ENCODE measurements at places on chromosomes 16 and 17.

DNA sequence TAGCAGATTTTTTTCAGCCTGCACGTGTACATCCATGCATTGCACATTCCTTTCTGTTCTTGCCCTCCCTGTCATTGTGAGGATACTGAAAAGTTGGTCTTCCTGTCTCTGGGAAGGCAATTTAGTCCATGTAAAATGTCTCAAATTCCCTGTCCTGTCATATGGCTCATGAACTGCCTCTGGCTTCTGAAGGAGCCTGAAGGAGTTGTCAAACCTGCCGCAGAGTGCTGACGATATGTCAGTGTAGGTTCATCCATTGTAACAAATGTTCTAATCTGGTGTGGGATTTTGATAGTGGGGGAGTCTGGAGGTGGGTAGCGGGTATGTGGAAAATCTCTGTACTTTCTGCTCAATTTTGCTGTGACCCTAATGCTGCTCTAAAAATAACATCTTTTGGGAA is 59.6 kb downstream of the YPEL2 start:
- H3K4me1 ChIP-seq, result peaks cover 8% of the 10 kb centered on the region
- no peak overlapping the region for H3K27ac ChIP-seq
- H3K27me3 ChIP-seq, result no peaks in the 10 kb centered on the region
- H3K36me3 ChIP-seq, result peaks cover 44% of the 10 kb centered on the region
- no peak for DNase-seq
- no peak overlapping the region for H3K4me3 ChIP-seq

DNA sequence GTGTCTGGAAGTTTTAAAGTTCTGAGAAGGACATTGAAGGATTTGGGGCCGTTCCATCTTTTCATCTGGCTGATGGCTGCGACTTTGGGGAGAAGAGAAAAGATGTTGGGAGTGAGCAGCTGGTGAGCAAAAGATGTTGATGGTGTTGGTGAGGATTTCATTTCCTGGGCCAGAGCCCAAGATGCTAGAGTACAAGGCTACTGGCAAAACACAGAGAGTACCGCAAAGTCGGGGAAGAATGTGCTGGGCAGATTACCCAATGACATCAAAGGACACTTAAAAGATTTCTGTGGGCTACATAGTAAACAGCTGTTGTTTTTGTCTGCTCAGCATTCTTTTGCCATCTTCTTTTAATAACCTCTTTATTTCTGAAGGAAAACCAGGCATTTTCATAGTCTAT is 49.4 kb upstream of the GAS7 start:
- DNase-seq, result no peak
- H3K4me1 ChIP-seq, result no peaks in the 10 kb centered on the region
- H3K36me3 ChIP-seq, result no peaks in the 10 kb centered on the region
- no peaks in the 10 kb centered on the region for H3K27me3 ChIP-seq
- H3K4me3 ChIP-seq, result no peak overlapping the region

DNA sequence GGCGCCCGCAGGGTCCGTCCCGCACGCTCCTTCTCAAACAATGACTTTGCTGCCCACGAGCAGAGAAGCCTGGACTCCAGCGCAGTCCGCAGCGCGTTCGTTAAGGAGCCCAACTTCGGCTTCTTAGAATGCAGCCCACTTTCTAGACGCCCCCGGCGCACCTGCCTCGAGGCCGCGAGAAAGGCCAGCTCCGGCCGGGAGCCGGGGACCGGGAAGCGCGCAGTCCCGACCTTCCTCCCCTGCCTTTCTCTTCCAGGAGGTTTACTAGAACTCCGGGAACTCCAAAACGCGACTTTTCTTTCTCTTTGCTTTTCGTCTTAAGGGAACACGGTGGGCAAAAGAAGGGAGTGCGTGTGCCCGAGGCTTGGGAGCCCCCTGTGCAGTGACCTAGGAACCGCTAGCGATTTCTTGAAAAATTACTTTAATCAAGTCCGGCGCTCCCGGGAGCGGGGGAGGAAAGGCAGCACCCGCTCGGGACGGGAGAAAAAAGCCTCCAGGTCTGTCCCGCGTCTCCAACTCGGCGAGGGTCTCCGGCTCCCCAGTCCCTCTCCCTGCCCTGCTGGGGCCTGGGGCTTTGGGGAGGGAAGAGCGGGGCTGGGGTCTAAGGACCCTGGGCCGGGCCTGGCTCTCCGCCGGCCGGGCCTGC is 2.6 kb downstream of the HNF1B start:
- peak; percentile 50 for DNase-seq
- H3K27ac ChIP-seq, result peak overlapping the region; percentile 99
- H3K4me3 ChIP-seq, result peak overlapping the region; percentile 88
- peaks cover 94% of the 10 kb centered on the region for H3K27me3 ChIP-seq
- H3K4me1 ChIP-seq, result peaks cover 5% of the 10 kb centered on the region

GRCh38 chr17:524406-524950 is 171.9 kb upstream of the RPH3AL start:
- no peak overlapping the region for H3K27ac ChIP-seq
- DNase-seq, result no peak
- H3K4me3 ChIP-seq, result no peak overlapping the region
- H3K4me1 ChIP-seq, result peaks cover 11% of the 10 kb centered on the region
- H3K27me3 ChIP-seq, result no peaks in the 10 kb centered on the region

GRCh38 chr16:30095166-30096078 is 591 bp downstream of the YPEL3 start:
- H3K36me3 ChIP-seq, result peaks cover 13% of the 10 kb centered on the region
- peak overlapping the region; percentile 70 for H3K4me3 ChIP-seq
- H3K4me1 ChIP-seq, result peaks cover 32% of the 10 kb centered on the region
- H3K27me3 ChIP-seq, result no peaks in the 10 kb centered on the region
- DNase-seq, result no peak

DNA sequence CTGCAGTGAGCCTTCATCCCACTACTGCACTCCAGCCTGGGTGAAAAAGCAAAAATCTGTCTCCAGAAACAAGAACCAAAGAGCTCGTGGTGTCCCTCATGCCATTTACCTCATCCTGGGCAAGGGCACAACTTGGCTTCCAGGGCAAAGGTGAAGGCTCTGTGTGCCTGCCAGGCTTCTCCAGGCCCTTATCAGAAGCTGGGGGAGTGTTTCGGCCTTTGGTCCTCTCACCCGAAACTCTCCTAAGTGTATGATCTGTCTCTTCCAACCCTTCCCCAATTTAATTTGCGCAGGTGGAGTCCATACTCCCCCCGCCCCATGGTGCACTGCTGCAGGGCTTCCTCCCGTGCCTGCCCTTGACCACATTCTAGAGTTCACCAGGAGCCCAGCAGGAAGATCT is 1.1 kb downstream of the CES2 start:
- H3K36me3 ChIP-seq, result peaks cover 47% of the 10 kb centered on the region
- no peaks in the 10 kb centered on the region for H3K27me3 ChIP-seq
- no peak overlapping the region for H3K4me3 ChIP-seq
- peaks cover 25% of the 10 kb centered on the region for H3K4me1 ChIP-seq
- no peak for DNase-seq

- H3K27me3 ChIP-seq, result no peaks in the 10 kb centered on the region
- no peaks in the 10 kb centered on the region for H3K4me1 ChIP-seq
- no peak overlapping the region for H3K4me3 ChIP-seq
- H3K36me3 ChIP-seq, result peaks cover 19% of the 10 kb centered on the region
- H3K27ac ChIP-seq, result no peak overlapping the region
- DNase-seq, result no peak
Observed at GRCh38 chr17:63764716-63765115, 8.7 kb downstream of the CCDC47 start.

GRCh38 chr17:50467855-50468303 is 801 bp downstream of the CHAD start:
- peaks cover 3% of the 10 kb centered on the region for H3K36me3 ChIP-seq
- H3K27ac ChIP-seq, result no peak overlapping the region
- peaks cover 19% of the 10 kb centered on the region for H3K27me3 ChIP-seq
- no peak overlapping the region for H3K4me3 ChIP-seq

DNA sequence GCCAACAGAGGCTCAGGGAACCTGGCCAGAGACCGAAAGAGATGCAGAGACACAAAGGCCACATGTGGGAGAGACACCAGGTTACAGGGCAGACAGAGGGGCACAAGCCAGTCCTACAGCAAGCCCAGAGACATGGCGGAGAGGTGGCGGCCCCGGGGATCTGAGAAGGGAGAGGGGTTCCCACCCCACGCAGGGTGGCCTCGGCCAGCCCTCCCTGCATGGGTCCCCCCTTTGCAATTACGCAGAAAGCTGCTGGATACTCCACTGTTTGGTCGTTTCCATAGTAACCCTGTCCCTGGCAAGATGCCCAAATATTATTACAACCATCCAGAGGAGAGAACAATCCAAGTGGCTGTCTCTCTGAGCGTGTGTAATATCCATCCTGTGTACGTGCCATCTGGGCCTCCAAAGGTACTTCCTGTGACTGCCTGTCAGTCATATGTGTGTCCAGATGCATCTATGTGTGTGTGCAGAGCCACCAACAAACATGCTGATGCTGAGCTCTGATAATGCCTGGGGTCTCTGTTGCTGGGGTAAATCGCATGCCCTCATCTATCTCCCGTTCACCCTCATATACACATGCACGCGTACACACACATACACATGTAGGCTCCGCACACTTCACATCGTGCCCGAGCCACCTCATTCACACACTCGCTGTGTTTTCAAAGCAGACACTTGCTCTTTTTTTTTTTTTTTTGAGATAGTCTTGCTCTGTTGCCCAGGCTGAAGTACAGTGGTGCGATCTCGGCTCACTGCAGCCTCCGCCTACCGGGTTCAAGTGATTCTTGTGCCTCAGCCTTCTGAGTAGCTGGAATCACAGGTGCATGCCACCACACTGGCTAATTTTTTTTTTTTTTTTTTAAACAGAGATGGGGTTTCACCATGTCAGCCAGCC is 5.5 kb downstream of the PCGF2 start:
- no peaks in the 10 kb centered on the region for H3K27me3 ChIP-seq
- H3K36me3 ChIP-seq, result peaks cover 24% of the 10 kb centered on the region
- peaks cover 37% of the 10 kb centered on the region for H3K4me1 ChIP-seq

- no peak overlapping the region for H3K4me3 ChIP-seq
- H3K27me3 ChIP-seq, result no peaks in the 10 kb centered on the region
- H3K27ac ChIP-seq, result no peak overlapping the region
- no peaks in the 10 kb centered on the region for H3K36me3 ChIP-seq
Observed at GRCh38 chr16:78306361-78306760, 206.9 kb downstream of the WWOX start.

- no peak overlapping the region for H3K4me3 ChIP-seq
- no peaks in the 10 kb centered on the region for H3K27me3 ChIP-seq
- H3K36me3 ChIP-seq, result peaks cover 67% of the 10 kb centered on the region
- H3K27ac ChIP-seq, result no peak overlapping the region
- peaks cover 19% of the 10 kb centered on the region for H3K4me1 ChIP-seq
Observed at GRCh38 chr16:67546761-67547422, 15.4 kb upstream of the CTCF start.

- H3K4me1 ChIP-seq, result peaks cover 48% of the 10 kb centered on the region
- peak overlapping the region; percentile 85 for H3K4me3 ChIP-seq
- H3K36me3 ChIP-seq, result no peaks in the 10 kb centered on the region
- no peak overlapping the region for H3K27ac ChIP-seq
- peaks cover 23% of the 10 kb centered on the region for H3K27me3 ChIP-seq
- DNase-seq, result peak; percentile 52
Observed at GRCh38 chr17:8124350-8125153, 646 bp upstream of the HES7 start.

GRCh38 chr17:46796524-46796923 is 22.0 kb downstream of the WNT3 start:
- no peak overlapping the region for H3K27ac ChIP-seq
- DNase-seq, result no peak
- no peaks in the 10 kb centered on the region for H3K36me3 ChIP-seq

DNA sequence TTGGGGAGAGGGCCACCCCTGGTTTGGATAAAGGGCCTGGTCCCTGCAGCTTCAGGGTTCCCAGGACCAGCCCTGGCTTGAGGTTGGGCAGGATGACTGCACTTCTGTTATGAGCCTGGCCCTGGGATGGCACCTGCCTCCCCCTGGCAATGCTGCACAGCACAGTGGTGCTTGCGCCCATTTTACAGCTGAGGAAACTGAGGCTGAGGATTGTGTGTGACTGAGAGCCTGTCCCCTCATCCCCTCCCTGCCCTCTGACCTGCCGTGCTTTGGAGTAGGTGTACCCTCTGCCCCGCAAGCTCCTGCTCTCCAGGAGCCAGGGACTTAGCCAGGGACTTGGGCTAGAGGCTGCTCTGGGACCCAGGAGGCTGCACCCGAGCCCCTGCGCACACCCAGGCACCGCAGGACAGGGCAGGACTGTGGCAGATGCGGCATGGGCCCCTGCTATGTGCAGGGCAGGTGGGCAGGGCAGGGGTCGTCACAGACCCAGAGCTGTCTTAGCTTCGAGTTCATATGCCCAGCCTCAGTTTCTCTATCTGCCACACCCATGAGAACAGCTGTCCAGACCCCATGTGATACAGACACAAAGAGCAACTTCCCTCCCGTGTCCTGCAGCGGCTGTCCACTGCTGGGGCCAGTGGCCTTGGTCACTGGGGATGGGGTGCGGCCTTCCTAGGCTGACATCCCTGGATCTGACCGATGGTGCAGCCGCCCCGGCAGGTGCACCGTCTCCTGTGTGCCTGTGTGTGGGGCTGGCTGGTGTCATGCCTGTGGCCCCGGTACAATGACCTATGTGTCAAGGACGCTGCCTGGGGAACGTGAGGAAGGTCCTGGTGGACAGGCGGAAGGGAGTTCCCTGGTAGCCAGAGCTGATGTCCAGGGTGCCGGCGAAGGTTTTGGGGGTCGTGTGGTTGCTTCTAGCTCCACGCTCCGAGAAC is 36.6 kb downstream of the BAHCC1 start:
- H3K36me3 ChIP-seq, result peaks cover 40% of the 10 kb centered on the region
- no peak for DNase-seq
- H3K27ac ChIP-seq, result no peak overlapping the region

DNA sequence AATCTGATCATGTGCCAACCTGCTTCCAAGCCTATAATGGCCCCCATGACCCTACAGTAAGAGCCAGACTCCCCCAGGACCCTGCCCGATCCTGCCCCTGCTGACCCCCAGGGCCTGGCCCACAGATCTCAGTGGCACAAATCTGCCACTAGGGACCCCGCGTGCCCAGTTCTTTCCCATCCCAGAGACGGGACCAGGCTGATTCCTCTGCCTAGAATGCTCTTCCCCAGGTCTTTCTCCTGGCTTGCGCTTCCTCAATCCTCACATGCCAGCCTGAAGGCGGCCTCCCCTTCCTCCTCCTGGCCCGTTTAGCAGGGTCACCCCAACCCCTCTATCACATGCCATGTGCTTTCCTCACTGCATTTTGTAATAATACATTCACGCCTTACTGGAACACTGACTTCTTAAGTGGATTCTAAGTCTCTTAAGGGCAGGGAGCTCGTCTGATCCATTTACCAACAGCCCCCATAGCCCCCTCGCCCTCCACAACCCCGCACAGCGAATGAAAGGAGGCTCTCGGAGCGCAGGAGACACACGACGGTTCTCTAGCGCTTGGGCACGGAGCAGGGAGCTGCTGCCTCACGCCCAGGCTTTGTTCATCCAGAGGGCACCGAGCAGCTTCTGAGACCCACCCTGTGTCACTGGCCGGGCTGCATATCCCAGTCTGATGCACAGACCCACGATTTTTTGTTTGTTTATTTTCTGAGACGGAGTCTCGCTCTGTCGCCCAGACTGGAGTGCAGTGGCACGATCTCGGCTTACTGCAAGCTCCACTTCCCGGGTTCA is 1.2 kb downstream of the TRIM65 start:
- peak overlapping the region; percentile 76 for H3K4me3 ChIP-seq
- H3K4me1 ChIP-seq, result peaks cover 28% of the 10 kb centered on the region
- DNase-seq, result peak; percentile 45
- no peaks in the 10 kb centered on the region for H3K27me3 ChIP-seq
